Cerebellar nuclear complex (tissue), 1 donor: ENCODE measurements at places on chromosomes 1 and 21.

DNA sequence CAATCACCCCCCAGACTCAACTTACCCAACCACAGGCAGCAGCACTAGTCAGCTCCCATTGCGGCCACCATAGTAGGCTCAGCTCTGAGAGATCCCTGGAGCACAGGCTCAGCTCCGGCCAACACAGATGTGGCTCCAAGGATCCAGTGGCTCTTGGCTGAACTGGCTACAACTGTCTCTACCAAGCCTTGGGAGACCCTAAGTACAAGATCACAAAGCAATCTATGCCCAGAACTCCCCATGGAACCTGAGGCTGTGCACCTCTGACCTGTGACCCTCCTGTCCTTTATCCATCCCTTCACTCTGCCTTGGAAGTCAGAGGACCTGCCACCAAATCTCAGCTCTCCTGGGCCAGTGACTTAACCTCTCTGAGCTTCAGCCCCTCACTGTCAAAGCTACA, 61.8 kb upstream of the GJB5 start:
- no peak for DNase-seq

DNA sequence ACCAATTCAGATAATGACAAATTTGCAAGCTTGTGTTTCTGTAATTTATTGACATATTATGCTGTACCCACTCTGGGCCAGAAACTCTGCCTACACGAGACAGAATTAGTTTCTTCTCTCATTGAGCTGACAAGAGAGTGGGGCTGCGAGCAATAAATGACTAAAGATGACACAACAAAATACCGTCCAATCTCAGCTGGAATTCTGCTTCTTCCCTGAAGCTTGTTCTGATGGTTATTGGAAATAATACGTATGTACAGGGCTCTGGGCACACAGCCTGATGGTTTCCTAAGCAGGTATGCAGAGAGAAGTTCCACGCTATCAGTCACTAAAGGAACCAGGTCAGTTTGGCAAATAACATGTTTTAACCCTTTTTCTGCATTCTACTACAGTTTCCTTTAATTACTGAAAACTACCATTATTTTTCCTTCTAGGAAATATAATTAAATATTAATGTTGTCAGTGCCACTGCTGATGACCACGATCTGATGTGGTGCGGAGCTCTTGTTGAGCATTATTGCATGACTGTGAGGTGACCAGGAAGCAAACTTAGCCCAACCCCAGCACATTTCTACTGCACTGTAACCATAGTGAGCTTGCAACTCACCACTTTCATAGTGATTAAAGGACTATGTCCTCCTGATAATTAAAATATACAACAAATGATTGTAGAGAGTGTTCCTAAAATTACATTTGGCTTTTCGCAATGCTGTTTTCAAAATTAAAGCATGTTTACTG, 221.4 kb upstream of the L1TD1 start:
- no peak for DNase-seq

DNA sequence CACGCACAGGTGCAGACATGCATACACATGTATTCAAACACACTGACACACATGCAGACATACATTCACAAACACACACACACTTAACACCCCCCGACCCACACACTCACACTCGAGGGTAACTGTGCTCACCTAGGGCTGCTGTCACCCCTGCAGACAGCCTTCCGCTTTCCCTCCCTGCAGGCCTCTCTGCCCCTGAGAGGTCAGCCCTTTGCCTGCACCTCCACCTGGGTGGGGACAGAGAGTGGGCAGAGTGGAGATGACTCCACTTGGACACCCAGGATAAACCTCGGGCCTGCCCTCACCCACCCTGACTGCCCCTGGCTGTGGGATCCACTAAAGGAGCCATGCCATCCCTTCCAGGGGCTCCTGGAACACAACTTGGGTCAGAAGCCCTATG, 264.3 kb downstream of the PTPRU start:
- DNase-seq = no peak

- no peak for DNase-seq
Measured at GRCh38 chr1:204150702-204151551, 917 bp downstream of the ETNK2 start.

DNA sequence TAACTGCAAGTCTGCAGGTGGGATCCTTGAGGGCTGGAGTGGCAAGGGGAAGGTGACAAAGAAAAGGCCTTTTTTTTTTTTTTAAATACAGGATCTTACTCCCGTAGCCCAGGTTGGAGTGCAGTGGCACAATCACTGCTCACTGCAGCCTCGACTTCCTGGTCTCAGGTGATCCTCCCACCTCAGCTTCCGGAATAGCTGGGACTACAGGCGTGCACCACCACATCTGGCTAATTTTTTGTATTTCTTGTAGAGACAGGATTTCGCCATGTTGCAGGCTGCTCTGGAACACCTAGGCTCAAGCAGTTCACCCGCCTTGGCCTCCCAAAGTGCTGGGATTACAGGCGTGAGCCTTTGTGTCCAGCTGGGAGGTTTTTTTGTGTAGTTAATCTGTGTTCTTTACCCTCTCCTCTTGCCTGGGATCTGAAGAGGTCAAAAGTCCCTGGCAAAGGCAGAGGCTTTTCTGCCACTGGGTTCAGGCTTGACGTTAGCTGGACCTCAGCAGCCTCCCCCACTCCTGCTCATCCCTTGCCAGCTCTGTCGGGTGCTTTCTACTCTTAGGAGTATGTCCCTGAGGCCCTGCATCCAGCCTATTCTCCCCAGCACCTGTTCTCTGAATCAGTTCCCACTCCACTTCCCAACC, 5.2 kb downstream of the IL6R start:
- DNase-seq = no peak

GRCh38 chr1:11100149-11100493, 452 bp upstream of the EXOSC10 start:
- DNase-seq = no peak

DNA sequence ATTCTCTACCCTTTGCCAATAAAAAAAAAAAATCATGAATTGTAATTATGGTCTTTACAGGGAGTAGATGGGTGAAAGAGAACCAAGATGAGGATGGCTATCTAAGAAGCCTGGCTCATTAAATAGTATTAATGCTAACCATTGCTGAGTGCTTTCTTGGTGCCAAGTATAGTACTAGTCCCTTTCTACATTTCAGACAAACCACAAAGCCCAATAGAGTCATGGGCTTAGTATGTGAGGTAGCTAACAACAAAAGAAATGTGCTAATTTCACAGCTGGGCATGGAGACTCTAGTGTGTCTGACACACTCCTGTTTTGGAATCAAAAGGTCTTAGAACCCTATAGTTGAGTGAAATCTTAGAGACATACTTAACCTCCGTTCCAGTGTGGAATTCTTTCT, 84.5 kb upstream of the ESRRG start:
- DNase-seq = no peak

DNA sequence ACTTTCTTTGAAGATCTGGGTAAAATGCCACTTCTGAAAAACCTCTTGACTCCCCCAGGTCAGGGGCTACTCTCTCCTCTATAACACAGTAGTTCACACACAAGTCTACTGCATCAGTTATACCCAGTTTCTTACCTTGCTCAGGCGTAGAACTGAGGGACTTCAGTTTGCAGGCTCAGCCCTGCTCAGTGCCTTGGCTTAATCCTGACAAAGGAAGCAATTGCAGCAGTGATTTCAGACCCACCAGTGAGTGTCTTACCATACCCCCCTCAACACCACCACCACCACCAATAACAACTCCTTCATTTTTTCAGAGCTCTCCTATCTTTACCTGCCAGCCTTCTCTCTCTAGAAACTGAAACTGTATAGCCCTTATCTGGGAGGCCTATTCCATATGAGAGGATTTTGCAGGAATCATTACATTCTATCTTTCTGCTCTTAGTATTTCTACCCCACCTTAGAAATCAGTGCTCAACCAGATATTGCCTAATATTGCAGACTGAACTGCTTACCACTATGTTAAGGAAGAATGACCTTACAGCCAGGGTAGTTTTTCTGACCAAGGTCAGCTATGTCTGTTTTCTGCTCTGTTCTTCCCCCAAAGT, 105.5 kb upstream of the S1PR1 start:
- no peak for DNase-seq

DNA sequence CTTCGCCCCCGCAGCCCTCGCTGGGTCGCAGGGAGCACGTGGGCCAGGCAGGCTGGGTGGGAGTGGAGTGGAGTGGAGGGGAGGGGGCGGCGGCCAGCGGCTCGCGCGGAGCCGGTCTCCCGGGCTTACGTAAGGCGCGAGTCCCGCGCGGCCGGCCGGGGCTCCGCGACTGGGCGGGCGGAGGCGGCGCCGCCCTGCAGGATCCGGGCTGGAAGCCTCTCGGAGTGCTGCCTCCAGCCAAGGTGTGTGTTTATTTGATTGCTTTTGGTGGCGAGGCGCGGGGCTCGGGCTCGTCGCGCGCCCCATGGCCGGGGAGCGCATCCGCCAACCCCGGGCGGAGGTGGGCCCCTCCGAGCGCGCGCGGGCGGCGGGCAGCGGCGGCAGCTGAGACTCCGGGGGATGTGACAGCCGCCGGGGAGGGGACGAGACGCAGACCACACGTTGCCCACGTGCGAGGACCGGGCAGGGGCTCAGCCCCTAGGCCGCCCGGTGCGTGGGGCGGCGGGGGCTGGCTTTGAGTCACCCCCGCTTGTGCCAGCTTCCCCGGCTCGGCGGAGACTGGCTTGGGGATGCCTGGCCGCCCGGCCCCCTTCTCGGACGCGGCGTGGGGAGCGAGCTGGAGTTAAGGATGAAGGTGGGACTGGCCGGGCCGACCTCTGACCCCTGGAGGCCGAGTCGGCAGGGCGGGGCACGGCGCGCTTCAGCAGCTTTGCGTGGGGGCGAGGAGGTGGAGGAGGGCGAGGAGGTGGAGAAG, 402 bp upstream of the AK4 start:
- DNase-seq = no peak

DNA sequence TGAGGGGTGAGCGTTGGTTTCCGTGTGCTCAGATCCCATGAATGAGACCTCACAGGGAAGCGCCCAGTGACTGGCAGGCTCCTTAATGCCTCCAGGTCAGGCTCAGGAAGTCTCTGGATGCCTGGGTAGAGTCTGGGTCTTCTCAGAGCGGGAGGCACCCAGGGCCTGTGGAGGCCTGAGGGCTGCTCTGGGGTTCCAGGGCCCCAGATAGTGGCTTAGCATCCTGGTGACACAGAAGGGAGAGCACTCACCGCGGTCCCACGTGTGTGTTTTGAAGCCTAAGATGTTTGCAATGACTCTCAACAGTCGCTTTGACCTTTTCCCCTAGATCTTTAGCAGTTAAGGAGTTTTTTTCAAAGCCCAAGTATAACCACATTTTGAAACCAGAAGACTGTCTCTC, 25.0 kb downstream of the PRMT2 start:
- no peak for DNase-seq

GRCh38 chr1:232629250-232630046, 485 bp downstream of the SIPA1L2 start:
- DNase-seq = no peak

GRCh38 chr1:35398739-35399138, 130.2 kb downstream of the ZMYM4 start:
- no peak for DNase-seq

DNA sequence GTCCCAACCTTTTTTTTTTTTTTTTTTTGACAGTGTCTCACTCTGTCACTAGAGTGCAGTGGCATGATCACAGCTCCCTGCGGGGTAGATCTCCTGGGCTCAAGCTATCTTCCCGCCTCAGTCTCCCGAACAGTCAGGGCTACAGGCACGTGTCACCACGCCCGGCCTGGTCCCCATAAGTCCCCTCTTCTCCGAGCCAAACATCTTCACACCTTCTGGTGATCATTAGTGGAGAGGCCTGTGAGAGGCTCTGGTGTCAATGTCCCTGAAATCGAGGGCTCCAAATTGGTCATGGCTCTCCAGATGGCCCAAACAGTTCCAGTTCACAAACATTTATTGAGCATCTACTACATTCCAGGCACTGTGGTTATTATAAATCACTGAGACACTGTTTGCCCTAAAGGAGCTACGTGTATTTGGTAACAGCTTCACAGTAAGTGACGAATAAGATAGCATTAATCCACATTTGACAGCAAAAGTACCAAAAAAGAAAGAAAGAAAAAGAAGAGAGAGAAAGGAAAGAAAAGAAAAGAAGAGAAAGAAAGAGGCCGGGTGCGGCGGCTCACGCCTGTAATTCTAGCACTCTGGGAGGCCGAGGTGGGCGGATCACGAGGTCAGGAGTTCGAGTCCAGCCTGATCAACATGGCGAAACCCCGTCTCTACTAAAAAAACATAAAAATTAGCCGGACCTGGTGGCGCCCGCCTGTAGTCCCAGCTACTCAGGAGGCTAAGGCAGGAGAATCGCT, 867 bp upstream of the TIMM17A start:
- DNase-seq = no peak

GRCh38 chr1:184882957-184883815, 91.1 kb downstream of the NIBAN1 start:
- DNase-seq = no peak

DNA sequence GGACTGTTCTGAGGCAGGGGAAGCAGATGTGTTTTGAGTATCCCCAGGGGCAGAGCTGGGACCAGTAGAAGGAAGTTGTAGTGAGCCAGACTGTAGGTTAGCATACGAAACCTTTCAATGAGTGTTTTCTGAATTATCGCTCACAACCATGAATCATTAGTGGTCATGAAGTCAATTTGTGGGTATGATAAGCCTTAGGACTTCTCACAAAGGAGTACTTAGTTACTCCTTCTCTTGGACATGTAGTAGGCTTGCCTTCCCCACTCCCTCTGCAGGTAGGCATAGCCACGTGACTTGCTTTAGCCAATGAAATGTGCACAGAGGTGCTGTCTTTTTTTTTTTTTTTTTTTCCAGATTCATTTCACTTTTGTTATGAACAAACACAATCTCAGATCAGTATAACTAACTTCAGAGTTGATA, 23.9 kb upstream of the FAAH start:
- DNase-seq = no peak

DNA sequence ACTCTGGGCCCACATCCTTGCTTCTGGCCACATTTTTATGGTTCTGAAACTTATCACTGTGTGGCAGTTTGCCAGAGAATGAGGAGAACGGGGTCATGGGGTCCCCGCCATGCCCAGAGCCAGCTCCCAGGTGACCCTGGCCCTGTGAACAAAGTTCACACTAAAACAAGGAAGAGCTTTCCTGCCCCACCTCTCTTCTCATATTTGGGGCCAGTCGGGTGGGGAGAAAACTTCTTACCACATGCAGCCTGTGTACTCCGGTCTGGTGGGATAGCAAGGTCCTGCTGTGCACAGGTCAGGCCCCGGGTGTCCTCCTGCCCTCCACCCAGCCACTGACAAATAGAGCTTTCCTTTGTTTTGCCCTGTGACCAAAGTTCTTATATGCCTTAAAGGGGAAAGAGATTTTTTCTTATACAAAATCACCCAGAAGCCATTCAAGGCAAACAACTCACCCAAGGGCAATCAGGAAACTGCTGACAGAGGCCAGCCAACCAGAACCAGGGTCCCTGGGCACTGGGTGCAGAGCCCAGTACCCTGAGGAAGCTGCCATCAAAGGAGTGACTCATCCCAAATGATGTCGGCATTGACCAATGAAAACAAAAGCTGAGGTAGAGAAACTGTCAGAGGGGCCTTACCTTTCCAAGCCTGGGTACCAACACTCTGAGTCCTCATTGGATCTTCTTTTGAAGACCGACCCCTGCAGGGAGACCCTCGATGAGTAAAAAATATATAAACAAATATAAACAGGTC, 53.6 kb downstream of the OLIG1 start:
- DNase-seq = no peak

GRCh38 chr1:215835951-215836350, 268.8 kb downstream of the KCTD3 start:
- DNase-seq = no peak

GRCh38 chr21:17793246-17794123, 25.7 kb downstream of the C21orf91 start:
- DNase-seq = no peak

GRCh38 chr1:224070521-224070920, 43.4 kb upstream of the FBXO28 start:
- no peak for DNase-seq

- no peak for DNase-seq
Measured at GRCh38 chr21:10272216-10272615, 249.2 kb upstream of the TPTE start.
